Vagina (tissue), 2 donors: ENCODE measurements at places on chromosomes 6 and 20. TPM values are rescaled to one million over a fixed set of nuclear protein-coding genes. Genes with fewer than 3 reads are reported as not detected.

METTL24 gene
- 6.6 TPM for total RNA-seq

ABHD16B gene
- total RNA-seq = not detected

RIMS1 gene
- total RNA-seq = 5.2 TPM

KIF6 gene
- total RNA-seq = not detected

TPX2 gene
- total RNA-seq = 6.1 TPM

MCHR2 gene
- total RNA-seq = not detected

SLC22A7 gene
- total RNA-seq = not detected

SLC22A3 gene
- total RNA-seq = 16.5 TPM

BMP7 gene
- 17.2 TPM for total RNA-seq

PPP1R3D gene
- 11.8 TPM for total RNA-seq

COMMD7 gene
- 28.7 TPM for total RNA-seq

VGLL2 gene
- not detected for total RNA-seq

PRR18 gene
- total RNA-seq = not detected

HLA-F gene
- total RNA-seq = 133 TPM

ARMH2 gene
- total RNA-seq = not detected

FAXC gene
- 6.6 TPM for total RNA-seq

TTK gene
- 2.5 TPM for total RNA-seq

BIRC7 gene
- 2.7 TPM for total RNA-seq
